ENCODE measurements at places on chromosomes 12 and 14.
A peak's percentile ranks its signal among the peaks of the same experiment; 100 is the strongest.

DNA sequence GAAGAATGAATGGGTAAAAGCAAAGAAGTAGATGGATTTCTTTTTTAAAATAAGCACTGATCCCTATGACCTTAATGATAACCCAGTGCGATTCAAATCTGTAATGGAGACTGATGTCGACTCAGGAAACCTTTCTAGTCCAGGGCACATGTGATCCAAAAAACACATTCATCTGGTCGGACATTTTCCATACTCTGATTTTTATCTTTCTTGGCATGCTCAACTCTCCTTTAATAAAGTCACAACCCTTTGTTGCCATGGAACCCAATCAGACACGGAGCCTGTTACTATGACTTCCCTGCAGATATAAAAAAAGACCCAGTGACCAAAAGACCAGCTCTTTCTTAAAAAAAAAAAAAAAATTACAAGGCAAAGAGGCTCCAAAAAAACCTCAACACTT, 27.9 kb downstream of the TMCC3 start:
- DNase-seq: no peak

- DNase-seq: peak; percentile 82
Observed at GRCh38 chr12:66964629-66965028, 285.8 kb upstream of the GRIP1 start.

- DNase-seq: no peak
Observed at GRCh38 chr12:25833657-25834056, 124.8 kb upstream of the RASSF8 start.

GRCh38 chr12:16385782-16386646, 38.6 kb downstream of the MGST1 start:
- no peak for DNase-seq

DNA sequence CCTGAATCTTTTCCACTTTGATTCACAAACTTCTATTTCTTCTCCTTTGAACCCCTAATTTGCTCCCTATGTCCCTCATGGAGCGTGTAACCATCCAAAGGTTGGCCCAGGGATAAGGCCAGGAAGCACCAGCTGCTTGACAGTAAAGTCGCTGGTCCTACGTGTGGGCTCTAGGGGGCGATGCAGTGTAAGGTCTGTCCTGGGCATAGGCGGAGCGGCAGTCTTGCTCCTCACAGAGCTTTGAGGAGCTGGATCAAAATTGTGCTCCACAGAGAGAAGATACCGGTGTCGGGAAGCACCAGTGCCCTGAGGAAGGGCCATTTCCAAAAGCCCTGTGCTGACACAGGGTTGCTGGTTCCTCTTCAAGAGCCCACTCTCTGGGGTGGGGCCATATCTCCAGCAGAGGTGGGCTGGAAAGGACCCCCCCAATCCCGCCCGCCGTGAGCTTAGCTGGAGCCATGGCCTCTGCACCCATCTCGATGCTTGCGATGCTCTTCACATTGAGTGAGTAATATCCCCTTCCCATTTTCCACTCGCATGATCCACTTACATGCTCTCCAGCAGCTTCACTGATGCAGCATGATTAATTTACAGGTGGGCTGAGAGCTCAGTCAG, 49.9 kb upstream of the OR4E1 start:
- no peak for DNase-seq

DNA sequence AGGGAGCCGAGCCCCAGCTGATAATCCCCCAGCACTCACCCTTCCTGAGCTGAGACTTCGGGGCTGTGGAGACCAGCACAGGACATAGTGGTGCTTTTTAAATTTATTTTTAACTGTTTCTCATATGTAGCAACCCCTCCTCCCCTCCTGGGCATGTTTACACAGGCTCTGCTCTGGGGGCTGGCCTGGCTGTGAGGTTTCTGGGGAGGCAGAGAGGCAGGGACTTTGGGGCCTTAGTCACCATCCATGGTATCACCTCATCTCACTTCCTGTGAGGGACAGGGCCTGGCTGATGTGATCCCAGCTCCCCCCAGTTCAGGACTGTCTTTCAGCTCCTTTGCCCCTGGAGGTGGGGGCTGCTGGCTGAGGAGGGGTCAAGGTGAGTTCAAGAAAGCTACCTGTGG, 20.4 kb downstream of the VASH1 start:
- no peak for DNase-seq

- DNase-seq: no peak
Observed at GRCh38 chr14:71711619-71712018, 220.6 kb upstream of the RGS6 start.

DNA sequence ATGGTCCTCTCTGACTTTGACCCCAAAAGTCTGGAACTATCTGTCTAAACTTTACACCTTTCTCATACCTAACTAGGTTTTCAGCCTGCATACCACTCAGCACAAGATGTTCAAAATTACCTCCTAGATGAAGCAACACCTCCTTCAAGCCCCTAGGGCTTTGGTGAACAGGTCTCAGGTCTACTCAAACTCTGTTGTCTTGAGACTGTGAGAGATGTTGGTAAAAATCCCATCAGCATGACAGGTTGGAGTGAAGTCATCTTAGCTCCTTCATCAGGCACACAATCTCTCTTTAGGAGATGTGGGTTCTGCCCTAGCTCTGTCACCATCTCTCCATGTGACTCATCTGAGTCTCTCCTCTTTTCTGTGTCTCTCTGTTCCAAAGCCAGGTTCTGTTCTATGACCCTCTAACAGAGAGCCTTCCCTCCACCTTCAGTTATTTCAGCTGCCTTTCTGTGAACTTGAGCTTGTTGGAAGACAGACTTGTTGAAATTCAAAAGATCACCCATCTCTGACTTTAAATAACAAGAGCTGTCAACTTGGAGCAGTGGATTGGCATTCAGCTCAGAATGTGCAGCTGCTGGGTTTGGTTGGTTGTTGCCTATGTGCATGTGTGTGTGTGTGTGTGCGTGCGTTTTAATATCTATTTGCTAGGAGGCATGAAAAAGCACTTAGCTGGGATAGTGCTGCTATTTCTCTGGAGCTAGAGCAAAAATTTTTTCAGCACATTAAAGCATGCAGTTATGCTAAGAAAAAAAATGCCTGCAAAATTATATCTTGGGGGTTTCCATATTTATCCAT, 130.7 kb downstream of the CRACR2A start:
- no peak for DNase-seq

GRCh38 chr12:8615206-8615605, 2.5 kb upstream of the AICDA start:
- DNase-seq: no peak

DNA sequence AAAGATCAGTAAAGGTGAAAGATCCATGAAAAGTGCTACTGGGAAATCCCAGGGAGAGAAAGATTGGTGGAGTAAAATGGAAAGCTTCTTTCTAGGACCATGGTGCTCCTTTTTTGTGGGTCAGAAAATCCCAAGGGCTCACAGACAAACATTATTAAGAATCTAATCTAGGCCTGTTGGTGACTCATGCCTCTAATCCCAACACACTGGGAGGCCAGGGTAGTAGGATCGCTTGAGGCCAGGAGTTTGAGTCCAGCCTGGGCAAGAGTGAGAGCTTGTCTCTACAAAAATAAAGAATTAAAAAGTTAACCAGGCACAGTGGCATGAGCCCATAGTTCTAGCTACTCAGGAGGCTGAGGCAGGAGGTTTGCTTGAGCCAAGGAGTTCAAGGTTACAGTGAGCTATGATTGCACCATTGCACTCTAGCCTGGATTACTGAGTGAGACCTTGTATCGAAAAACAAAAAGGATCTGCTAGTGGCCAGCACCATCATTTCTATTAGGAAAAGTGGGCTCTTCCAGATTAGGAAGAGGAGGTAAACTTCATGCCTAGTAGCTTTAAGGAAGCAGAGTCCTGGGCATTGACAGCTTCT, 43.0 kb downstream of the TXNRD1 start:
- DNase-seq: no peak

DNA sequence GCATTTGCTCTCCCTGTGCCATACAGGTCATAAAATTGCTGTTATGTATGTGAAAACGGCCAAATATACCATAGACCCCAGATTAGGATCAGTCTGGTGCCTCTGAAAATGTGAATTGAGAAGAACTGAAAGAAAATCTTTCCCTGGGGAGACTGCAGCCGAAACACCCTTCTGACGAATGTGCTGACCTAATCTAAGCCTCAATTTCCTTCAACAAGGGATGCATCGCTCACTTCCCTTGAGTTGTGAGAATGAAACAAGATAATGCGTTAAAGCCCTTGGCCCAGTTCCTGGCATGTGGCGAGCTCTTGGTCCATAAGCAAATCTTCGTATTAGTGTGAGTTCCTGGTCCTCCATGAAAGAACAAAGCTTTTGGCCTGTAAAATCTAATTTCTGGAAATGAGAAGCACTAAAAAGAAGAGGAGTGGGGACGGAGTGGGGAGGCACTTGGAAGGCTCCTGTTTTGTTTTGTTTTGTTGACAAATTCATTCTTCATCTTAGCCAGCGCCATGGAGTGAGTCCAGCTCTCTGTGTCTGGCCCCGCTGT, 49.5 kb upstream of the RTRAF start:
- DNase-seq: no peak

GRCh38 chr12:109764776-109765445, 51.3 kb downstream of the FAM222A start:
- no peak for DNase-seq

DNA sequence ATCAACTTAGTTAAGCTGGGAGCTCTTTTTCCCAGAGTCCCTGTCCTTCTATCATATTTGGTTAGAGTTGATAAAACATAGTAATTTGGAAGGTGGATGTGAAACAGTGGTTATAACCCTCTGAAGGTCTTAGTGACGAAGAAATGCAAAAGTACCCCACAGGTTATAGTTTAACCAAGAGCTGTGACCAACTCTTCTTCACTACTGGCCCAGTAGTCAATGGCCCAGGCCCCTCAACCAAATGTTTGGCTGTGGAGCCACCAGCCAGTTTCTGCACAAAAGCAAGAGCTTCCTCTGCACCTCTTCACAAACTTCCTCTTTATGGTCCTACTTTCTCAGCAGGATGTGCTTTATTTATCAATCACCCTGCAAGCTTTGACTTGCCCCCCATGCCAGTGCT, 132.6 kb downstream of the BMP4 start:
- no peak for DNase-seq

GRCh38 chr12:114588061-114588460, 95.9 kb downstream of the TBX3 start:
- DNase-seq: no peak

DNA sequence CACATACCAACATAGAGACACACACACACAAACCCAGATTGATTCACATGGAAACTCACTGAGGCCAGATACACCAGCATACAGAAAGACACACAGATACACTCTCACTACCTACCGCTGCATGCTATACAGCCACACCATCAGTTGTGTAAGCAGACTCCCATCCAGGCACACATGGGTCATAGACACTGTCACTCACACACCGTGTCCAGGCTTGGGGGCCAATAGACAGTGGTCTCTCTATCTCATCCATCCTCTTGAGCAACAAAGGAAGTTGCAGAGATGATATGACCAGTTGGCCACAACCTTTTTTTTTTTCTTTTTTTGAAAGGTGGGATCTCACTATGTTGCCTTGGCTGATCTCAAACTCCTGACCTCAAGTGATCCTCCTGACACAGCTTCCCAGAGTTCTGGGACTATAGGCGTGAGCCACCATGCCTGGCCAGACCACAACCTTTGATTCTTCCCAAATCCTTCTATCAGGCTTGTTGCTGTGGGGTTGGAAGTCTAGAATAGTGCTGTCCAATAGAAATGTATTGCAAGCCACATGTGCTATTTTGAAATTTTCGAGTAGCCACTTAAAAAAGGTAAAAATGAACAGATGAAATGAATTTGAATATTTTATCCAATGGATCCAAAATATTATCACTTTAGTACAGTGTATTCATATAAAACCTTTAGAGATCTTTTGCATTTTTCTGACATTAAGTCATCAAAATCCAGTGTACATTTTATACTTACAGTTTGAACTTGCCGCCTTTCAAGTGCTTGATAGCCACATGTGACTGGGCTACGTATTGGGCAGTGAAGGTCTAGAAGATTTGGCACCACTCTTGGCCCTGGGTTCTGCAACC, 7.4 kb downstream of the LRP1-AS start:
- no peak for DNase-seq

GRCh38 chr14:22002860-22003284, 329.3 kb upstream of the OR4E1 start:
- DNase-seq: peak; percentile 63

GRCh38 chr14:52299692-52300278, 14.3 kb upstream of the PTGER2 start:
- peak; percentile 63 for DNase-seq

GRCh38 chr12:132735496-132735895, 24.9 kb downstream of the PGAM5 start:
- no peak for DNase-seq

GRCh38 chr12:78418919-78419318, 445.7 kb upstream of the SYT1 start:
- DNase-seq: no peak

GRCh38 chr14:60758885-60759284, 24.3 kb downstream of the MNAT1 start:
- DNase-seq: no peak

DNA sequence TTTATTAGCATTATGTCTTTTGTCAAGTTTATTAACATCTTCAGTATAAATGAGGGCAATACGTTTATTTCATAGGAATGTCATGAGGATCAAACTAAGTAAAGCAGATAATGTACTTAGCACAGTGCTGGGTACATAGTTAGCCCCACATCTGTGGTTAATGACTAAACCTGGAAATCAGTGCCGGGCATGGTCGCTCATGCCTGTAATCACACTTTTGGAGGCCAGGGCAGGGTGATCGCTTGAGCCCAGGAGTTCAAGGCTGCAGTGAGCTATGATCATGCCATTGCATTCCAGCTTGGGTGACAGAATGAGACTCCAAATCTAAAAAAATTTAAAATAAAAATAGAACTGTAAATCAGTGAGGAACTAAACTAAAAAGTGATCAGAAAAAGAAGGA, 44.8 kb upstream of the GUCY2C start:
- no peak for DNase-seq

DNA sequence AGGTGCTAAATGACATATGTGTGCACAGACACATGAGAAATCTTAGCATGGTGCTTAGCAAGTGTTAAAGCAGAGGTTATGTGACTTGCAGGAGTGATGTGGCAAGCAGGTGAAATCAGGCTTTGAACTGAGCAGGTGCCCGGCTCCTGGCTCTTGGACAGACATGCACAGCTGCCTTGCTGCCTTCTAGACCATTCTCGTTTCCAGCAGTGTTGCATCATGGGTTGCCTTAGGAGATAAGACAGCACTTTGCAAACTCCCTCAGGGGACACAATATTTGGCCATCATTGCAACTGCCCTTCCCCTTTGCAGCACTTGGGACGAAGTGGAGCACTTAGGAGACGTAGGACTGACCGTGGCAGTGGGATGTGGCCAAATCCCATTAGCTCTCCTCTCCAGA, 17.2 kb upstream of the GSC start:
- DNase-seq: no peak

DNA sequence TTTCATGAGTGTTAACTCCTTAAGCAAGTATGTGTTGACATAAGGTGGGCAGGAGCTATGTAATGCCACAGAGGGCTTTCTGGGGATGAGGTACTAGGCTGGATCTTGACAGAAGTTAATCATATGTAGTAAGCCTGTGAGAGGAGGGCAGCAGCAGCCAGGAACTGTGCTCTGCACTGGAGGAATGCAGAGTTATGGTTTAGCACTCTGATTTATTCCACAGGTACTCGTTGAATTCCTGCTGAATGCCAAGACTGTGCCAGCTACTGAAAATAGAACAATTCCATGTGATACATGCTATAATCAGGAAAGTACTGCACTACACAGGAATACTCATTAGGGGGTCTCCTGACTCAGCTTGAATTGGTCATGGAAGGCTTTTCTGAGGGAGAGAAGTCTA, 58.7 kb downstream of the SUSD6 start:
- DNase-seq: no peak

Data from naive thymus-derived CD8-positive, alpha-beta T cell (primary cell).